ENCODE measurements at places on chromosomes 2 and 18.
A peak's percentile ranks its signal among the peaks of the same experiment; 100 is the strongest.

DNA sequence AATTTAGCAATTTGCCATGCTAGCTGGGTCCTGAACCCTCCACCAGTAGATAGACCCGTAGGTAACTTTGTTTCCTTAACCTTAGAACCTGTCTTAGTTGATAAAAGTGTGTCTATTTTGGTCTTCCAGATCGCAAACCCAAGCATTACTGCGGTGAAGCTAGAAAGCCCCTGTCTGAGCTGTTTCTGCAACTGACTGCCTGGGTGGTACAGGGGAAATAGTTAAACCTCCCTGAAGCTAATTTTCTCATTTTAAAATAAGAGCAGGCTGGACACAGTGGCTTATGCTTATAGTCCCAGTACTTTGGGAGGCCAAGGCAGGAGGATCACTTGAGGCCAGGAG lies 101.7 kb upstream of the MSH2 start:
- no peak for DNase-seq

GRCh38 chr2:195009202-195009601 lies 647.8 kb upstream of the SLC39A10 start:
- no peak for DNase-seq

GRCh38 chr18:159037-159652 lies 788 bp downstream of the USP14 start:
- no peak for DNase-seq

DNA sequence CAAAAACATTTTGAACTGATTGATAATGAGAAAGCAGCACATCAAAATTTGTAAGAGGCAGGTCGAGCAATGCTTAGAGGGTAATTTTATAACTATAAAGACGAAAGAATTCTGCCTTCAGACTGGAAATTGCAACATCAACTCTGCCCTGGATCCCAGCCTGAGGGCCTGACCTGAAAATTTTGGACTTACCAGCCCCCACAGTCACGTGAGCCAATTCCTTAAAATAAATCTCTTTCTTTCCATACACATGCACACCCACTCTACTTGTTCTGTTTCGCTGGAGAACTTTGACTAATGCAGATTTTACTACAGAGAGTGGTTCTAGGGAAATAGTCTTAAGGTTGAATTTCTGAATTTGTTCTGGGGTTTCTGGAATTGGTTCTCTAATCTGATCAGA lies 14.6 kb upstream of the ACOXL start:
- DNase-seq = no peak

- DNase-seq = no peak
Observed at GRCh38 chr2:99079226-99079625, 62.3 kb upstream of the C2orf15 start.

- peak; percentile 54 for DNase-seq
Observed at GRCh38 chr18:63951302-63951705, 2.2 kb downstream of the HMSD start.

- DNase-seq = peak; percentile 50
Observed at GRCh38 chr2:27431395-27431794, 3.0 kb downstream of the NRBP1 start.

DNA sequence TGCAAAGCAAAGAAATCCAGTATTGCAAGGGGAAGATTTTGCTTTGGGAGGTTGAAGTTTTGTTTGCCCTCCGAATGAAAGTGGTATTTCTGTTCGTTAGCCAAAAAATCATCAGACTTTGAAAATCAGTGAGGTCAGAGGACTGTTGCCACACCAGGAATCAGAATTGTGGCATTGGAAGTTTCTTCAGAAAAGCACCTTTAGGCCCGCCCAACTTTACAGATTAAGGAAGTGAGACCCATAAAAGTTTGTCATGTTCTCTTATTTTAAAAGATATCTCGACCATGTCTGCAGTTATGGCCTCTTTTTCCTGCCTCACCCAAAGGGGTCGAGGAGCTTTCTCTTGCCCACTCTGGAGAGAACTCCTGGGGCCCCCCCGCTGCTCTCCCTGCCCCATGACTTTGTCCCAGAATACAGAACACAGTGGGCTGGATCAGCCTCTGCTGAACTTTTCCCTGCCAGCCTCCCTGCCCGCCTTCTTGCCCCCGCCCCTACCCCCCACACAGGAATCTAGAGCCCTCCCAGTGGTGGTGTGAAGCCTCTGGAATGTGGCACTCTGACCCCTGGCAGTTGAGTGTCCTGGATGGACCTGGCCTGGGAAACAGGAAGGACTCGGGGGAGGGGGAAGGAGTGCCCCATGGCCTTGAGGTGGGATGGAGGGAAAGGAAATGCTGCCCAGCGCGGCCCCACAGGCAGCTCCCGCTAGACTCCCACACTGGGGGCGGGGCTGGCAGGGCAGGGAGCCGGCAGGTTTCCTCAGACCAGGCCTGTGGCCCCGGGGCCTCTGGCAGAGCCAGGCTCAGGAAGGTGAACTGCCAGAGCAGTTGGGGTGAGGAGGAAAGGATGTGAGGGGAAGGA lies 25.3 kb downstream of the CRIM1 start:
- no peak for DNase-seq

- no peak for DNase-seq
Observed at GRCh38 chr2:150255528-150255927, 231.9 kb downstream of the RND3 start.

DNA sequence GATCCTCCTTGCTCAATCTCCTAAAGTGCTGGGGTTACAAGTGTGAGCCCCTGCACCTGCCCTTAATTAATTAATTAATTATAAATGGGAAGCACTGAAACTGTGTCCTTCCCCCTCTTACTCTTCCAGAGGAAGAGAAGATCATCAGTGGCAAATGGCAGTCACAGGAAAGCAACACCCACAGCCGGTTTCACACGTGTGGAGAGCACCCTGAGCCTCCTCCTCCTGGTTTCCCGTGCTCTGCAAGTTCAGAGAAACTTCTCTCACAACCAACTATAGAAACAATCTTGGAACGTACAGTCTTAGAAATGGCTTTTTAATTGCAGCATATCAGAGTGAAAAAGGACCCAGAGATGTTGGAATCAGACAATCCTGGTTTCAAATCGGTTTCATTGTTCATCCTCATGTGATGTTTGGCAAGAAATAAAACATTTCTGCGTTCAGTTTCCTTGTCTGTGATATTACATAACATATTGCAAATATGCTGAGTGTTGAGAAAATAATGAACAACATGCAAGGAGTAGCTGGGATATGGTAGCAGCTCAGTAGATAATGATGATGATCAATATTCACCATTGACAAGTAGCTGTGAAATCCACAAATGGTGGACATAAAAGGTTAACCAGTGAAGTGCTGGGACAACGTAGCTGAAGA lies 141.0 kb upstream of the KCTD1 start:
- DNase-seq = no peak

- no peak for DNase-seq
Observed at GRCh38 chr2:26173776-26174482, 1.0 kb downstream of the GAREM2 start.

DNA sequence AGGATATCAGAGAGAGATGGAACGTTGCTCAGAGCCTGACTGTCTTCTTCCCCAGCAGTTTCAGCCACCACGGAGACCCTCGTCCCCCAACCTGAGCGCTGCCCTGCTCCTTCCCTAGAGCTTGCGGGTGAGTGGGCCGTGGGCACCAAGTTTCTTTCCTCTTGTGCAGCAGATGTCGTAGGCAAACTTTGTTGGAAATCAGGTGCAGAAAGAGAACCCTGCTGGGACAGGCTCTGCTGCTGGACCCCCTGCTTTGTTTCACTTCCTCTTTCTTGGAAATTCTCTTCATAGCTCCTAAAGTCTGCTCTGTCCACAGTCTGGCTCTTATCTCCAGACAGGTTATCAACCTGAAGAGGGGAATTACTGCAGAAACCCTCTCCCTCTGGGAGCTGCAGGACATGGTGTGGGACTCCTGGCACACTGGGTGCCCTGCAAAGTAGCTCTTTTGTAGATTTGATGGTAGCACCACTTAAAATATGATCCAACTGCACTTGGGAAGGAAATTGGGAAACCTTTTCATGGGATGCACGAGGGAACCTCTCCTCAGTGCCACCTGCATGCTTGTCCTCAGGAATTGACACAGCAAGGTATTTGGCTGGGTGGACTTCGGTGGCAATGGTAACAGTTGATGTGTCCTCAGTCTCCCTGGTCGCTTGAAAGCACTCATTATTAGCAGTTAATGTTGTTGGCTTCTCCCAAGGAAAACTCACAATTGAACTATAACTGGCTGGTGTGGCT lies 92.2 kb downstream of the ALPK2 start:
- DNase-seq = no peak

DNA sequence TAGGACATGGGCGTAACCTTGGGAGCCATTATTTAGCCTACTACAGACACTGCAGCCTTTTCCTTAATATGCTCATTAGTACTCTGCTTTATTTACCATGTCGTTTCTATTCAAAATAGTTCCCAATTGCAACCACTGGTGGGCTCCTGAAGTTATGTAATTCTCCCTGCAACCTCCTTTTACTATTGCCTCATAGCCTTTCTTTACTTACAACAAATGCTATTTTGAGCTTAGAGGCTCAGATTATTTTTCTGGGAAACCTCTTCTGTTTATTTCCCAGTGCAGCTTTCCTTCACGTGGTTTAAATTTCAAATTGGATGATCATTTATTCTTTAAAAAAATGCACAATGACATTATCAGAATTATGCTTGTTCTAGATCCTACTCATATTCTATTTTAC lies 492.3 kb upstream of the TMEFF2 start:
- DNase-seq = no peak

- no peak for DNase-seq
Observed at GRCh38 chr2:123448801-123449200, 576.3 kb upstream of the CNTNAP5 start.

DNA sequence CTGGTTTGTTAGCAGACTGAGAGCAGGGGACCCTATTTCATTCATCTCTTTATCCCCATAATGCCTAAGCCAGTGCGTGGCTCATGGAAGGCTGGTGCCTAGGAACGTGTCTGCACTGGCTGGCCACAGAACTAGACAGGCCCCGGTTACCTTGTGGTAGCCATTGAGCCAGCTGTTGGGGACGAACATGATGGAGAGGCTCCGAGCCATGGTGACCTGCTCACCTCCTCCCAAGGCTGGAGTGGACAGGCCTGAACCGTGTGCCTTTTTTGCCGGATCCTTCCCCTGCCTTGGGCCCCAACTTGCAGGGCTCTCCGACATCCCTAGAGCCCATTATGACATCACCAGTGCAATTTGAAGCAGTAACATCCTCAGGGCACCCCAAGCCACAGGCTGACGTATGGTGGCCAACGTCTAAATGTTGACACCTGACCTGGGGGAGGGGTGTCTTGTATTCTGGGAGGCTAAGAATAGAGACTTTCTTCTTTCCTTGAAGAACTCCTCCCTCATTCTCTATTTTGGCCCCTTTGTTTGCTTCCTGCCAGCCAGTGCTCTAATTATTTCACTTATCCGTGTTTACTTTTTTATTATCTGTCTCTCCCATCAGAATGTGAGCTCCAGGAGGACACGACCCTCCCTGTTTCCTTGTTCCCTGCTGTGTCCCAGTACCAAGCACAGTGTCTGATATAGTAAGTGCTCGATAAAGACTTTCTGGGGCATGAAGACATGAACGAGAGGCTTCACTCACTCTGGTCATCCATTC lies 12.2 kb upstream of the DNPEP start:
- DNase-seq = no peak

GRCh38 chr18:31317860-31318259 lies at the start of gene DSG1:
Gene DSG1 (plus strand): TSS chr18:31318160. CDS start chr18:31318301, 141 bp downstream.
- no peak for DNase-seq

- no peak for DNase-seq
Observed at GRCh38 chr2:235271936-235272335, 221.9 kb upstream of the AGAP1 start.

DNA sequence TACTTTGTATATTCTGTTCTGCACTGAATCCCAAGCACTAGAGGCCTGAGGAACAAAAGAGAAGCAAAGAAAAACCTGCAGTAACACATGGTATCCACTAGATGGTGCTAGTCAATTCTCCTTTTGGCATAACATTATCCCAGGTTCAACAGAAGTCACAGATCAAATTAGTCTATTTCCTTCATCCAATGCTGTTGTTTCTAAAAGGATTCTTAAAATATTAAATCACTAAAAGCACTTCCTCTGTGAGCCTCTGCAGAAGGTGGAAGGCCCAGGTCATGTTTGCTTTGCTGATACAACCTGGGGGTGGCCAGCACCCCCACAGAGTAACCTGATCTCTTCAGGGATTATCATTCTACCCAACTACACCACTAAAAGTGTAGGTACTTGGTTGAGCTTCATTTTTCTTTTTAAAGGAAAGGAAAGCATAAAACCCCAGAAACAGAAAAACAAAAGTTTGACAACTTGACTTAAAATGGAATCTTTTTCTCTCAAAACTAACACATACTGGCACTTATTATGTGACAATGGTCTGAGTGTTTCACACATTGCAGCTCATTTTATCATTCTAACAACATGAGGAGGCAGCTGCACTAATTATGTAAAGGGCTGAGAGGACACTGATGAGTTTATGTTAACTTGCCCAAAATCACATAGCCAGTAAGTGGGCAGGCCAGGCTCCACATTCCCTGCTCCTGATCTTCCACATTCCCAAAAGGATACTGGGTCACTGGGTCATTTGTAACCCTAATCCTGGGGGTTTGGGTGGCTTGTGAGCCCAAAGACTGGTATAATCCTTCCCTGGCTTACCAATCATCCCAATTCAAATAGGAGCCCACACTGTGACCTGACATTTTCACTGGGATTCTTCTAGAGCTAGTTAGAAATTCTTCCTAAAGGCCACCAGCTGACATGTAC lies 66.8 kb upstream of the DNER start:
- DNase-seq = no peak

- DNase-seq = no peak
Observed at GRCh38 chr2:179349670-179350303, 85.2 kb upstream of the SESTD1 start.

GRCh38 chr2:108949316-108950239 lies 39.4 kb downstream of the EDAR start:
- DNase-seq = no peak

DNA sequence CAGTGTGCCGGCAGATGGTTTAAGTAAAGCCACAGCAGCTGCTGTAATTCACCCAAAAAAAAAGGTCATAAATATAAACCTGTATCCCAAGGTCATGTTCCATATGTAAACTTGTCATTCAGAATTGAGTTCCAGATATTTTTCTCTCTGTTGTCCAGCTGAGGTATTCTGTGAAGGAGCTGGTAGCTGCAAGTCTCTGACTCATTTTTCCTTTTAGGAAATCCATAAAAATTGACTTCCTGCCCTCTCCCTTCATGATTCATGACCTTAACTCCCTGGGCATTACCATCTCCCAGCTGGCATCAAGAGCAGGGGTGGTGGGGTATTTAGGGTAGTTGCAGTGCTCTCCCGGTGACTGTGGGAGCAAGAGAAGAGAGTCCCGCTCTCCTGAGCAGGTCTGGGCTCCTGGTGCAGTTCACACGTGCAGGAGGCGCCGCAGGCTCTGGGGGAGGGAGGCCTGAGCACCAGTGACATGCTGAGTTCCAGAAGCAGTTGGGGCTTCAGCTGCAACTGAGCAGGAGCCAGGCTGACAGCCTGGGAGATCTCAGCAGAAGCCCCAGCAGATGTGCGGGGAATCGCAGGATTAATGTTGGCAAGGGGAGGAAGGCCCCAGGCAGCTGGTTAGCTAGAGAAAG lies 192.6 kb downstream of the MGAT5 start:
- no peak for DNase-seq

GRCh38 chr2:149329489-149330126 lies 779 bp upstream of the LYPD6 start:
- DNase-seq = no peak
